ENCODE measurements at places on chromosomes 1 and 21. TPM values are rescaled to one million over a fixed set of nuclear protein-coding genes. Genes with fewer than 3 reads are reported as not detected.

DNA sequence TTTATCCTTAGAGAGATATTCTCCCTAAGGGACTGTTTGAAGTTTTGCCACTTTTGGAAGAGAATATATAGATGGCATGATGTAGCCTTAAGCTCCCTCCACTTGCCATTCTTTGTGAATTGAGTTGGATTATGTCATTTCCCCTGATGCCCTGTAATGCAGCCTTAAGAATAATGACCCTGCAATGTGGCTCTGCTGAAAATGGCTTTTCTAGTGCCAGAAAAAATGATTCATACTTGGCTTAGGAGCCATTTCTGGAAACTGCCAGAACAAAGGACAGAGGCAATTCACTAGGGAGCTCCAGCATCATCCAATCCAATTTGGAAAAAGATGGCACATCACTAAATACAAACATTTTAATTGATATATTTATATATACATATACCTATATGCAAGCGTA is 265.3 kb downstream of the SPATA17 start:
- H3K4me3 ChIP-seq: no peak overlapping the region
- H3K36me3 ChIP-seq: no peaks in the 10 kb centered on the region
- no peak overlapping the region for H3K27ac ChIP-seq
- no peaks in the 10 kb centered on the region for H3K4me1 ChIP-seq
- H3K27me3 ChIP-seq: no peaks in the 10 kb centered on the region

ADORA3 gene
- polyA plus RNA-seq: 2.4 TPM

PINK1 gene
- polyA plus RNA-seq: 63.0 TPM

- H3K4me3 ChIP-seq: no peak overlapping the region
- H3K27ac ChIP-seq: no peak overlapping the region
- no peaks in the 10 kb centered on the region for H3K27me3 ChIP-seq
These were observed 32.5 kb upstream of the ASPM start for GRCh38 chr1:197178998-197179397.

Data from ovary (tissue), 10 donors.